Fibroblast of skin of left quadriceps (primary cell): ENCODE measurements at places on chromosomes 7 and 10.
A peak's percentile ranks its signal among the peaks of the same experiment; 100 is the strongest.

DNA sequence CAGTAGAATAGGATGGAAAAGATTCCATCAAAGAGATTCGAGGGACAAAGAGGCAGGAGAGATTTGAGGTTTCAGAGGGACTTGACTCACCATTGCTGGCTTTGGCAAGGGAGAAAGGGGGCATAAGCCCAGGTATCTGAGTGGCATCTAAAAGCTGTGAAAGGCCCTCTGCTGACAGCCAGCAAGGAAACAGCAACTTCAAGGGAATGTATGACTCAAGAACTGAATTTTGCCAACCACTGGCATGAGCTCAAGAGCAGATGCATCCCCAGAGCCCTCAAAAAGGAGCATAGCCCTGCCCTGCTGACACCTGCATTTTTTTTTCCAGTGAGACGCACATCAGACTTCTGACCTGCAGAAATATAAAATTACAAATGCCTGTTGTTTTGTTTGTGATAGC is 19.6 kb upstream of the ADAM12 start:
- DNase-seq: no peak

DNA sequence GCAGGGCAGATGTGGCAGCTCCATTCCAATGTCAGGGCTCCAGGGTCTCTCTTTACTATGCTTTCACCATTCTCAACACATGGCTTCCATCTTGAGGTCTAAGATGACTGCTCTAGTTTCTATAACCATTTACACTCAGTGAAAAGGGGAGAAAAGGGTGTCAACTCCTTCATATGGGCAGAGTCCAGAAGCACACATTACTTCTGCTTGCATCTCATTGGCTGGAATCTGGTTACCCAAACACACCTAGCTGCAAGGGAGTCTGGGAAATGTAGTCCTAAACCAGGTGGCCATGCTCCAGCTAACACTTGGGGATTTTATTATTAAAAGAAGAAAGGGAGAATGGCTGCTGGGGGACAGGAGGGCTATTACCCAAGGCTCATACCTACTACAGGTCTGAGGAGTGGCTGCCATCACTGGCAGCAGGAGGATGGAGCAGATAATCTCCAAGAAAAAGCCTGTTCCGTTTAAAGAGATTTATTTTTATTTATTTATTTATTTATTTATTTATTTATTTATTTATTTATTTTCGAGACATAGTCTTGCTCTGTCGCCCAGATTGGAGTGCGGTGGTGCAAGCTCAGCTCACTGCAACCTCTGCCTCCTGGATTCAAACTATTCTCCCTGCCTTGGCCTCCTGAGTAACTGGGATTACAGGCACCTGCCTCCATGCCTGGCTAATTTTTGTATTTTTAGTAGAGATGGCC is 29.1 kb upstream of the LBX1 start:
- DNase-seq: no peak

DNA sequence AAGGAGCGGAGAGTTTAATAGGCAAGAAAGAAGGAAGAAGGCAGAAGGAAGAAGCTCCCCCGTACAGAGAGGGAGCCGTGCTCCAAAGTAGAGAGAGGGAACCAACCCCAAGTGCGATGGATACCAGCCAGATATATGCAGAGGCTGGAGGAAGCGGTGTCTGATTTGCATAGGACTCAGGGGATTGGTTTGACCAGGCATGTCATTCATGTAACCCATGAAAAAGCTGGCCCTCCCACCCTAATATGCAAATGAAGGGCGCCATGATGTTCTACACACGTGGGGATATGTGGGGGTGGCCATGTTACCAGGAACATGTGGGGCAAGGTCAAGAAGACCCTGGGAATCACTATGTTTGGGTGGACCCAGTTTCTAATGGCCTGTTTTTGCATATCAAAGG is 40.6 kb upstream of the FAM3C start:
- DNase-seq: no peak

DNA sequence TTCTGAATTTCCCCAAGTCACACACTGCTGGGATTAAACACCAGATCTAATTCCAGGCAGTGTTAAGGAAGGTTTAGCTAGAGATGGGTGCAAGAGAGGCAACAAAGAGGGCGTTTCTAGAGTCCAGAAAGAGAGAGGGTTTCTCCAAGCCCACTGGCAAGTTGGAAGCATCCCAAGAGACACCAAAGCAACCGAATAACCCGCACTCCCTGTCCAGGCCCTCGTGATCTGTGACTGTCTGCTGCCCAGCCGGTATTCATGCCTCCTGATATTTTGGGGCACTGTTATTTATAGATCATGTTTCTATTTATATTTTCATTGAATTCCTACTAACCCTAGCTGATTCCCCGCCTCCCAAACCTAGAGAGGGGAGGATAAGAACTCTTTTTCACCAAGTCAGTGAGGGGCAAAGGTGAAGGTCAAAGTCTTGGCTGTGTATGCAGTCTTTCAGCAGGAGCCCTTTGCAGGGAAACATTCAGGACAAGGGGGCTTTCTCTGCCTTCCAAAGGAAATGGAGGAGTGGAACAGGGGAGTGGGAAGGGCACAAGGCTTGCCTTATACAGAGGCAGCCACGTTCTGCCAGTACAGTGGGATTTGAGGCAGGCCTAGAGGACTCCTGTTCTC is 103.6 kb downstream of the SH3PXD2A start:
- no peak for DNase-seq

DNA sequence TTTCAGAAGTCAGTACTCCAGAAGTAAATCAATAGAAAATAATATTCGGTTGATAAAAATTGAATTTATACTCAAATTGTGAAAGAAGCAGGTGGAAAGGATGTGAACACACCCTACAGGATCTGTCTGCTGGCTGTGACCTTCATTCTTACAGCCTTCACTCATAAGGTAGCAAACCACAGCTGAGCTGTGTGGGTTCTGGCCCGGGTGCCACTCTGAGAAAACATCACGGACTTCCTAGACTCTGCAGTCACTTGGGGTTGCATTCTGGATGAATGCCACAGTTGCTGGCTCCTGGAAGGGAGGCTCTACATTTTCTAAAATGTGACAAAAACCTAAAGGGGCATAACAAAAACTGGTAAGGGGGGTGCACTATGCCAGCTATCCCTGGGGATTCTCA is 36.0 kb upstream of the ABLIM1 start:
- no peak for DNase-seq

DNA sequence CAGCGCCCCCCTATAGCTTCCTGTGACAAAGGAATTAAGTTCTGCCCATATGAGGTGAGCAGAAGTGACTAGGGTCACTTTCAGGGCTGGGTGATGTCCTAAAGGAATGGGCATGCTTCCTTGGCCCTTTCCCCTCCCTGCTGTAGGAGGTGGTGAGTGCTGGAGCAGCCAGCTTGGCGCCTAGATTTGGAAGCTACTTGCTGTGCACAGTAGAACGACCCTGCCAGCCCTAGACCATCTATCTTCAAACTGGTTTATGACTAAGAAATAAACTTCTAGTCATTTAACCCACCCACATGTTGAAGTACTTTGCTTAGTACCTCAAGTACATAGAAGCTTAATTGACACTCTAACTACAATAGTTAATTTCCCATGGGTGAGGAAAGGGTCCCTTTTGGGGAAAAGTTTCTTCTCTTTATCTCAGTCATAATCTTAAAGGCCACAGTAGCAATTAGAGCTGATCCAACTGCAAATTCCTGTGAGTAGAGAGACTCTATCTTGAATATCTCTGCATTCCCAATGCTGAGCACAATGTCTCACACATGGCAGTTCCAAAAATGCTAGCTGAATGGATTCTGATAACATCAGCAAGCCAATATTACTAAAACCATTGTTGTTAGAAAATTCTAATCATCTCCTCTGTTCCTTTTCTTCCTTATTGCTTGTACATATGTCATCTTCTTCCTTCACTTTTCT is 227.2 kb downstream of the RELN start:
- DNase-seq: no peak

DNA sequence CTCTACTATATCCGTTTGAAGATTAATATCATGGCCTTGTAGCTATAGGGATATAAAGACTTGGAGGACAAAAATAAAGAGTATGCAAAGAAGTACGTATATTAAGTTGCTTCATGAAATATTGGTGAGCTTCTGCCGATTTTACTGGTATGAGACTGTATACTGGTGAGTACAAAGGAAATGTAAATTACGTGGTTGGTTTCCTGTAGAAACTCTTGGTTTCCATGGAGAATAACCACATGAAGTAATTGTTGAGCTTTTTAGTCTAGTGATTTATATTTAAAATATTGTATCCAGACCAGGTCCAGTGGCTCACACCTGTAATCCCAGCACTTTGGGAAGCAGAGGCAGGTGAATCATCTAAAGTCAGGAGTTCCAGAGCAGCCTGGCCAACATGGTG is 32.2 kb upstream of the GLI3 start:
- no peak for DNase-seq

DNA sequence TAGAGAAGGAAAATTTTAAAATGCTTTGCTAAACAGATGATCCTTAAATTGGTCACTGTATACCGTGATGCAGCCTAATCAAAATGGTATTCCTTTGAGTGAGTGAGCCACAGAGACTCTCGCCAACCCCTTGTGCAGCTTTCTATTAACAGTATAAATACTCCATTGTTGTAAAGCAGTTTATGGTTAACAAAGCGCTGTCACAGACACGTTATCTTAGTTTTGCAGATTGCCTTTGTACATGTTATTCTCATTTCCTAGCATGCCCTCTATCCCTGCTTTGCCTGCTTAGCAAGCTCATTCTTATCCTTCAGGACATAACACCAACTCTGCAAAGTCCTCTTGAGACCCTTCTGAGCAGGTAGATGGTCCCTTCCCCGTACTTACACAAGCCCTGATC is 694.4 kb downstream of the AUTS2 start:
- no peak for DNase-seq

GRCh38 chr7:46360296-46360695 is 439.2 kb upstream of the IGFBP3 start:
- no peak for DNase-seq

- DNase-seq: no peak
Measured at GRCh38 chr10:31962826-31963588, 34.4 kb upstream of the ARHGAP12 start.

GRCh38 chr10:107072028-107072427 is 92.5 kb downstream of the SORCS1 start:
- no peak for DNase-seq

- DNase-seq: no peak
Measured at GRCh38 chr10:69389827-69390490, 26.8 kb downstream of the TACR2 start.

DNA sequence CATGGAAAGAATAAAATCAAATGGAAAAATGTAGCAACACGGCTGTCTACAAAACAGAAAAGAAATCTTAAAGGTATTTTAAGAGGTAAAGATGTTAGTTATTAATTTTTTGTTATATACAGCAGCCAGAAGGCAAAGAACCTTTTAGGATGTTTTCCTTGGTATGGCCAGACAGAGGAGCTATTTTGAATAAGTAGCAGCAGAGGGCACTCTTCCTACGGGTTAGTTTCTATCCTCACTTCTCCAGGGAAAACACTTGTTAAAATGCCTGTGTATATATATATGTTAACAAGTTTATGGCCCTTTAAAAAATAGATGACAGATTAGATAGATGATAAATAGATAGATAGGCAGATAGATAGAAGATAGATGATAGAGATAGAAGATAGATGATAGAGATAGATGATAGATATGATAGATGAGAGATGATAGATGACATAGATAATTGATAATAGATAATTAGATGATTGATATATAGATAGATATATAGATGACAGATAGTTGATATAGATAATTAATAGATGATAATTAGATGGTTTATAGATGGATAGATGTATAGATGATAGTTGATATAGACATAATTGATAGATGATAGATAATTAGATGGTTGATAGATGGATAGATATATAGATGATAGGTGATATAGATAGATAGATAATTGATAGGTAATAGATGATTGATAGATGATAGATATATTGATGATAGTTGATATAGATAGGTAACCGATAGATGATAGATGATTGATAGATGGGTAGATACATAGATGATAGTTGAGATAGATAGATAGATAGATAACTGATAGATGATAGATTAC is 57.8 kb upstream of the WIPF3 start:
- no peak for DNase-seq

- DNase-seq: no peak
Measured at GRCh38 chr10:50510517-50511473, 113.0 kb downstream of the SGMS1 start.

DNA sequence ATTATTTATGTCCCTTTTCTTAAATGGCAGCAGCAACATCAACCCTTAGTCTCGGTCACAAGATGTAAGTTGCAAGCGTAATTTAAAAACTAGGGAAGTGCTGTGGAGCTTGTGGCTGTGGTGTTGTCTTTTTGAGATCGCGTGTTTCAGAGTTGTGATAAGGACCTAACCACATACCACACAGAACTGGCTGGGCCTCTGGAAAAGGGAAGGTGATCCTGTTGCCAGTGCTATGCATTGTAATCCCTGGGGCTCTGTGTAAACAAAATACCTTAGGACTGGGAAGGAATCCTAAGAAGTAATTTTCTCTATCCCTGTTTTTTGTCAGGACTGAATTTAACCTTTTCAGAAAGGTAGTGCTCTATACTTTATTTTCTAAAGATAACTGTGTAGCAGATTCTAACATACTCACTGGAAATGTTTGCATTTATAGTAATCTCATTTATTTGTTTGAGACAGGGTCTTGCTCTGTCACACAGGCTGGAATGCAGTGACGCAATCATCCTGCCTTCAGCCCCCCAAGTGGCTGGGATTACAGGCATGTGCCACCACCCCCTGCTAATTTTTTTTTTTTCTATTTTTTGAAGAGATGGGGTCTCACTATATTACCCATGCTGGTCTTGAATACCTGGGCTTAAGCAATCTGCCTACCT is 60.4 kb downstream of the INPP5F start:
- no peak for DNase-seq

DNA sequence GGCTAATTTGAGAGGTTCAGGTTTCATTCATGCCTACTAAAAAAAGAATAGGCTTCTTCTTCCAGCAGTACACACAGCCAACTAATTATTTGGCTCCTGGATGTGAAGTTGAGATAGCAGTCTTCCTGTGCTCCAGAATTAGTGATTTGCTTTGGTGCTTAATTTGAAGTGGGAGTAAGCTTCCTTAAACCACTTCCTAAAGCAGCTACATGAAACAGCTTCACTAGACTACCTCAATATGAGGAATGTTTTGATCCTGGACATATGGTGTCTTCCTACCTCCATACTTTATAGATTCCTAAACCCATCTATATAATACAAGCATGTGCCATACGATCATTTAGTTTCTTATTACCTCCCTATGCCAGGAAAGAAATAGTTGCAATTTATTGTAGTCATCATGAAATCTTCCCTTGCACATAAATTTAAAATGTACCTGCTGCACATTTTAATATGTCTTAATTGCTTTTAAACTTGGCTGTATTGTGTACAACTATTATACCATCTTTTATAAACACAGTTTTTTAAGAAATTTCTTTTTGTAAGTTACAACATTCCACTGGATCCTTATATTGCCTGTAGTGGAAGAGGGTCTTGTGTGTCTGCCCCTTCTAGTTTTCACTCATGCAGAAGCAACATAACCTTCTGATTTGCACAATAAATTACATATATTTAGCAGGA is 8.6 kb downstream of the VIM start:
- no peak for DNase-seq

GRCh38 chr10:21525367-21526187 is at the start of gene SKIDA1:
TSS of gene SKIDA1 (minus strand) at chr10:21525682. CDS start at chr10:21517822, 7,860 bp downstream.
- peak; percentile 95 for DNase-seq

- DNase-seq: no peak
Measured at GRCh38 chr7:20153999-20154398, 63.2 kb downstream of the MACC1 start.

- no peak for DNase-seq
Measured at GRCh38 chr10:128277267-128277840, 151.1 kb upstream of the MKI67 start.
